ENCODE measurements at places on chromosomes 16 and 17.

DNA sequence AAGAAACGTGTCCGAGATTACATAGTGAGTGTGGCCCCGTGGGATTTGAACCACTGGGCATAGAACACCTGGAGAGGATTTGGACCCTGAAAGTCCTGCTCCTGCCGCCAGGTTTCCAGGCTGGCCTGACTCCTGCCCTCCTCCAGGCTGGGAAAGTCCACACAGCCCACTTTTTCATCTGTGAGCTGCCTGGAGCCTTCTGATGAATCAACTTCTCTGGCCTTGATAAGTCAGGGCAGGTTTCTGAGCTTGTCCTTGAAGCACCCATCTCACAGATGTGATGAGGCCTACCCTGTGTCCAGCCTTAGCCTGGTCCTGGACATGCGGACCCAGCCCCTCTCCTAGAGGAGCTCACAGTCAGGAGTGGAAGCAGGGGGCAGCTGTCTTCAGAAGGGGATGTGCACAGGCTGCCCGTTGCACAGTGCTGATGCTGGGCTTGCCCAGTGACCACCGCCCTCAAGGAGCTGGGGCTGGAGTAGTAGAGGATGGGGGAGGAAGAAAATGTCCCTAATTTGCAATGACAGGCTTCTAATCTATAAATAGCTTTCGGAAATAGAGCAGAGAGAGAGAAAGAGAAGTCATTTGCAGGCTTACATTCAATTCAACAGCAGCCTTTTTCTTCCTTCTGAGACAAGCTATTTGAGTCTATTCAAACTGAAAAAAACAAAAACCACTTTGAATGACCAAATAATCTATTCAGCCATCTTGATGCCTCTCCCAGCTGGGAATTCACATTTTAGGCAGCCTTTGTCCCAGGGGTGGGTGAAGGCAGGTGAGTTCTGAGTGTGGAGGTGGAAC lies 73.5 kb upstream of the DNAJA2 start:
- no peak for DNase-seq

GRCh38 chr16:30655815-30656347 lies 2.4 kb upstream of the FBRS start:
- no peak for DNase-seq

DNA sequence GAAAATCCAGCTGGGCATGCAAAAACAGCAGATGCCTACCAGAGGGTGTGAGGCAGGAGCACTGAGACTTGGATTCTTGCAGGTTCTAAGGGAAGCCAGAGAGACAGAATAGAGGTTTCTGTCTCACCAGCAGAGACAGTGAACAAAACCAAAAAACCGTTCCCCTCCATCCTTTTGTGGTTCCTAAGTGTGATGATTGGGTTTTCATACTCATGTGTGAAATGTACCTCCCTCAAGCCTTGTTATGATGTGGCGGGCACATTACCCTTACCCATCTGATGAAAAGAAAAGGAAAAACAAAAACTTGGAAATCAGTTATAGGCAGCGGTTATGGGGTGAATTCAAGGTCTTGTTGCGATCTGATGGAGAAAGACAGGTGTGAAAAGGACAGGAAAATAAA lies 172.6 kb upstream of the CDH13 start:
- no peak for DNase-seq

DNA sequence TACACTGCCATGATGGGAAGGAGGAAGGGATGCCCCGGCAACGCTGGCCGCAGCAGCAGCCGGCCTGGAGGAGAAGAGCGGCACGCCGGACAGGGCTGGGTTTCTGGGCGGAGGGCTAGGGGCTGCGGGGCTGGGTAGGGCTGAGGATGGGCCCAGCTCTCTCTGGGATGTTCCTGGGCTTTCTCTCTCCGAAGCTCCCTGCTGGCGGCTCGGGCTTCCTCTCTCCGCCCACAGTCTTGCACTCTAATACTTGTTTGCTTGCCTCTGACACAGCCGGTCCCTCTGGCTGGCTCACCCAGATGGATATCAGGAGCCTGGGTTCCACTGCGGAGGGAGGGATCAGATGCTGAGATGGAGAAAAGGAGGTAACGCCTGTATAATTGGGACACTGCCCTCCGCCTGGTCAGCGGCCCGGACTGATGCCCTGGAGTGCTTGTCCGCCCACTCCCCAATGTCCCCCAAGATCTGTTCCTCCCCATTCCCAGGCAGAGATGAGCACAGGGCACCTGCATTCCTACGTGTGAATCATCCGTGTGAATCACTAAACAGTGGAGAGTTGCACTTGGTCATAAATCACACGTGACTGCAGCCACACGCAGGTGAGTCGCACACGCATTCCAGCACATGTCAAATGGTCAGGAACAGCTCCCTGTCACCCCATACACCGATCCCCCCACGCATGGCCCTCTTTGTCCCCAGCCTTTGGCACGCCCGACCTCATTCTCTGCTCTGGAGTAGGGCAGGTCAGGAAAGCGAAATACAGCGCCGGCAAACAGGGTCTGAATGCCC lies at the start of gene ALOXE3:
Gene ALOXE3 (minus strand): TSS at position 535 of the 789 bp plus-strand sequence. CDS start 524 bp downstream, at position 11.
- no peak for DNase-seq

DNA sequence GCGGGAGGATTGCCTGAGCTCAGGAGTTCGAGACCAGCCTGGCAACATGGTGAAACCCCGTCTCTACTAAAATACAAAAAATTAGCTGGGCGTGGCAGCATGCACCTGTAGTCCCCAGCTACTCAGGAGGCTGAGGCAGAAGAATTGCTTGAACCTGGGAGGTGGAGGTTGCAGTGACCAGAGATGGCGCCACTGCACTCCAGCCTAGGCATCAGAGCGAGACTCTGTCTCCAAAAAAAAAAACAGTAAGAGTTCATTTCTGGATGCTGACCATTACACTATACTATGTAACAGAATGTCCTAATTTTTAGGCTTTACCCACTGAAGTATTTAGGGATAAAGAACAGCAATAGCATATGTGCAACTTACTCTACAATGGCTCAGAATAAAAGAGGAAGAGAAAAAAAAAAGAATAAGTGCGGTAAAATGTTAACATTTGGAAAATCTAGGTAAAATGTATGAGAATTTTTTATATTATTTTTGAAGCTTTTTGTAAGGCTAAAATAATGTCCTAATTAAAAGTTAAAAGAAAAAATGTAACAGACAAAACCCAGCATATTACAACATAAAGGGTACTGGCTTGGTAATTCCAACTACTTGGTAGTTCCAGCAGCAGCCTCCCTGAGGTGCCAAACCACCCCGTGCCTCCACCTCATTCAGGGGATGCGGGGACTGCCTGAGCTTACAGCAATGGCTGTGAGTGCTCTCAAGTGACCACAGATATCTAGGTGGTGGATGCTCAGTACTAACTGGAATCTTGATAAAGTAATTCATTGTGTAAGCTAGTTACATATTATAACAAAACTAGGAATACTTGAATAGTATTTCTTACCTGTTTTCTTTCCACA lies 10.9 kb downstream of the COPS3 start:
- DNase-seq = no peak

GRCh38 chr17:69643686-69644085 lies 229.2 kb downstream of the MAP2K6 start:
- no peak for DNase-seq

Measured in T-helper 1 cell (primary cell).